ENCODE measurements at places on chromosomes 2 and 18.
A peak's percentile ranks its signal among the peaks of the same experiment; 100 is the strongest.

GRCh38 chr2:198807131-198807530 lies 650.6 kb downstream of the SATB2 start:
- DNase-seq: no peak

DNA sequence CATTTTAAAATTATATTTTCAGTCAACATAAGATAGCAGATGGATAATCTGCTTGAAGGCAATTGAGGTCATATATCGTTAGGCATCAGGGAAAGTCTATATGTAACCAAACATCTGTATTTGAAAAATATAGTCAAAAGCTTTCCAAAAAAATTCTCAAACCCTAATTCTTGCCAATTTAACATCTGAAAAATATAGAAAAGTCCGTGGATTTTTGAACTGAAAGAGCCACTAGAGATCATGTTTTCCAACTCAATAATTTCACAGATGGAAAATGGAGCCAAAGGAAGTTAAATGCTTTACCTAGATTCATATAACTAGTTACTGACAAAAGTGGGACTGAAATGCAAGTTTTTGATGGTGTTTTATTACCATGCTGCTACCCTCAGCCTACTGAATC lies 185.1 kb upstream of the ZNF804A start:
- DNase-seq: no peak

GRCh38 chr2:241859436-241860183 lies 916 bp upstream of the PDCD1 start:
- no peak for DNase-seq

DNA sequence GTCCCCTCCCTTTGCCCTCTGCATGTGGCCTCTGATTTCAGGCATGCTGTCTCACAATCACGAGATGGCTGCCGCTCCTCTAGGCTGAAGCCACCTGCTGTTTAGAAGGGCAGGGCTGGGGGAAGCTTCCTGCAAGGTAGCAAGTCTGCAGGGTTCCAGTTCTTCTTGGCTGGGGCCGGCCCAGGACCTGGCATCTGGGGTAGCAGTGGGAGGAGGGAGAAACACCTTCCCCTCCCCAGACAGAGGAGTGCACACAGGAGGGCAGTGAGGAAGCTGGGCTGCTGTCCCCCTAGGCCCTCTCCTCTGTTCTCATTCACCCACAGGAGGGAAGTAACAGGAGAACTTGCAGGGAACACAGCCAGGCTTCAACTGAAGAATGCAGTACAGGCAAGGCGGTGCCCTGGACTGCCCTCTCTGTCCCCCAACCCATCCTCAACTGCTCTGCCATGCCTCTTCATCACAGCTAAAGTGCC lies 345.9 kb upstream of the HS6ST1 start:
- DNase-seq: no peak

- DNase-seq: no peak
These were observed 154.7 kb upstream of the TNP1 start for GRCh38 chr2:217014328-217015105.

- DNase-seq: no peak
These were observed 12.5 kb upstream of the DAPL1 start for GRCh38 chr2:158782616-158783015.

- DNase-seq: no peak
These were observed 191.8 kb downstream of the IKZF2 start for GRCh38 chr2:212959471-212960117.

DNA sequence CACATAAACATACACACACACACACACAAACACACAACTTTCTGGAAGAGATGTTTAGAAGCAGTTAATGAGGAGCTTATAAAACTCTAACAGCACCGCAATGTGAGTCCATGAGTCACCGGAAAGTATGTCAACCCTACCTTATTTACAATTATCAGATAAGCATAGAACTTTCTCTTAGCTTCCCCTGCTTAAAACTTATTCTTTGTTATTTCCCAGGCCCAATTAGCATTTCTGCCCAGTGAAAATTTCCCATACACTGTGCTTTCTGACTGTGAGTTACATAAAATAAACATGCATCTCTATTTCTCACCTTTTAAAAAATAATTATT lies 737.6 kb downstream of the LRP1B start:
- DNase-seq: peak; percentile 7

DNA sequence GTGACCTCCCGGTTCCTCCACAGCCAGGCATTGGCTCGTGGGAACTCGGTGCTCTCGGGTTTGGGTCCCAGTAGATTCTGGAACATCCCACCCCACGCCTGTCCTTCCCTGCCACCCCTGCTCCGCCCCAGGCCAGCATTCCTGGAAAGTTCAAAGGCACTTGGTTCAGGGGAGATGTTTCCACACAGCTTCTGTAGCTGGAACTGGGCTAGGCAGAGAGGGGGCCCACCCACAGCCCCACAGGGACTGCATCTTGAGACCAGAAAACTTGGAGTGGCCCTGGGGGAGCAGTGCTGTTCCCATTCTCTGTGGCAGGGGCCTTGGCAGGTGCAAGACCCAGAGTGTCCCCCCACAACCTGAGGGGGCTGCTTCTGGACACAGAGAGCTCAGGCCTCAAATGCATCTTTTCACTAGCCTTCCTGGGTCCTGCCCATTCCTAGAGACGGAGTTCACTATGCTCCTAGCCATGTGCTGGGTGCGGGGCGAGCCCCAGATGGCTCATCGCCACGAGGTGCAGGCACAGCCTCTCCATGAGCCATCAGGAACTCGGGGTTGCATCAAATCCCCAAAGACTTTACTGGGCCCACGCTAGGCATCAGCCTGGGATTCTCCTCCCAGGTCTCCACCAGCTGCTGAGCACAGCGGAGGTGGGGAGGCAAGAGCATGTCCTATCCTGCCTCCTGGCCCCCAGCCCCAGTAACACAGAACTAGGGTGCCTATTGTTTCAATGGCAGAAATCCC lies 68.7 kb downstream of the ZFP36L2 start:
- DNase-seq: no peak

DNA sequence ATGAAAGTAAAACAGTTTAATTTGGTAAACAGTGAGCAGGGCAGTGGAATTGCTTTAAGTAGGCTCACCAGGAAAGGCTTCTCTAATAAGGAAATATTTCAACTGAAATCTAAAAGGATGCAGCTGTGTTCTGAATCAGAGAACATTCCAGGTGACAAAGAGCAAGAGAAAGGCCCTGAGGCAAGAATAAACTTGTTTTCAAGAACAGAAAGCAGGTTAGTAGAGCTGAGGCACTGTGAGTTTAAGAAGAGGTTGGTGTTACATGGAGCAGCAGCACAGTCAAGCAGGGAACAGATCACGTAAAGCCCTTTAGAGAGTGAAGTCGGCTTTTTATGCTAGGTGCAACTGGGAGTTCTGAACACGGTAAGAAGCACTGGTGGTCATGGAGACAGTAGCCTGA lies 57.0 kb upstream of the SCN1A start:
- no peak for DNase-seq

DNA sequence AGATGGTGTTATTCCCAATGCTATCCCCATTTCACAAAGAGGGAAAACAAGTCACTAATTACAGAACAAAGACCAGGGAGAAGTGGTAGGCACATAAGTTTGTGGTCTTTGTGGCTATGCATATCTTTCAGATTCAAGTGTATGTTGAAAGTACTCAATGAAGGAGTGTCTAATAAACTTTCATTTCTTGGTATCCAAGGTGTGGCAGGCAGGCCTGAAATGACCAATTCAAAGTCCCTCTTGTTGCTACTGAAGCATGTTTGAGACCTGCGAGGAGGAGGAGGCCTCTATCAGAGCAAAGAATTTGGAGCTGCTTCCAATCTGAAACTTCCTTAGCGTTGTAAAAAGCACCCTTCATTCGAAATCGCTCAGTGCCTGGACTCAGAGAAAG lies 60.9 kb upstream of the KLF7 start:
- no peak for DNase-seq

DNA sequence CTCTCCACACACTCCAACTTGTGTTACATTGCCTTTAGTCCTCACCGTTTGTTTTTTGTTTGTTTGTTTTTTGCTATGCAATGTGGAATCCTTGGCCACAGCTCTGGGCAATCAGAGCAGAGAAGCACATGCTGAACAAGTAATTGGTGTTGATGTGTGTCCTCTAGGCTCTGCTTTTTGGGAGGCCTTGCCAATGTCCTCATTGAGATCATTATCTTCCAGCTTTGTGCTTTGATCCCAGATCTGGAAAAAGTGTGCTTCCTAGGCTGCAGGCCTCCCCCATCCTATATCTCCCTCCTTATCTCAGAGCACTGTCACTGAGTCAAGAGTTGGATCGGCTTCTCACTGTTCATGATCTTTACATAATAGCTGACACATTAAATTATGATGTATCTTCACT lies 25.9 kb downstream of the OSR1 start:
- no peak for DNase-seq

DNA sequence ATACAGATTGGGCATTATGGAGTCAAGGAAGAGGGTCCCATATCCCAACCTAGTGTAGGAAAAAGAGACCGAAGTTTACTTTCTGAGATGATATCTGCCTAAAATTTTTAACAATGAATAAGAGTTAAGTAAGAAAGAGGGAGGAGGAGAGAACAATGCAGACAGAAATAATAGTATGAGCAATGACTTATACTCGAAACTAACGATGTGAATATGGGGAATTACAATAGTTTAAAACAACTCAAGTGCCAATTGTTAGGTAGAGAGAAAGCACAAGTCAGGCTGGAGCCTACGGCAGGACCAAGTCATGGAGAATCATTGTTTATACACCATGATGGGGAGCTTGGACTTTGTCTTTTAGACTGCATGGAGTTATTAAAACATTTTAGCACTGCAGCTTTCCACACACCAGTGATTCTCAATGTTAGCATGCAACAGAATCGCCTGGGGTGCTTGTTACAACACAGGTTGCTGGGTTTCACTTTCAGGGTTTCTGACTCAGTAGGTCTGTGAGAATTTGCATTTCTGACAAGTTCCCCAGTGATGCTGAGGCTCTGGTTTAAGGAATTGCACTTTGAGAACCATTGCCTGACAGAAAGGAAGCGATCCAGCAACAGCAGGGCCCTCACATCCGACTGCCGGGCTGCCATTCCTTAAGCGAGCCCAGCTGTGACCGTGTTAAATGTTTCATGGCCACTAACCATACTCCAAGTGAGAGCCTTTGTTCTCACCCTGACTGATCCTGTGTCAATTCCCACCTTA lies 511.2 kb downstream of the DCDC2C start:
- no peak for DNase-seq

DNA sequence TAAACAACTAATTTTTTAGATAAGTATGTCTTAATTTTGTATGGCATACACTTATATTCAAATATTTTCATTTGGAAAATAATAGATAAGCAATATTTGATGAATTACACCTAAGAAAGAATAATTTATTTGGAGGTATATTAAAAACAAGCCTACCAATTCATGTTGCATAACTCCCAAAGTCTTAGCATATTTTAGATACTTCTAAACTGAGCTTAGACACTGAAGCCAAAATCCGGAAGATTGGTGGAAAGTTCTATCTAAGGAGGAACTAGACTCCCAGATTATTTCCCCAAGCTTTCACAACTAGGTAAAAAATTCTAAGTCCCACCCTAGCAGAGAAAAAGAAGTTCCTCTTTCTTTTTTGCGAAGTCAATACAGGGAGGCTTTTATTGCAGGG lies 221.0 kb upstream of the MMADHC start:
- DNase-seq: no peak

DNA sequence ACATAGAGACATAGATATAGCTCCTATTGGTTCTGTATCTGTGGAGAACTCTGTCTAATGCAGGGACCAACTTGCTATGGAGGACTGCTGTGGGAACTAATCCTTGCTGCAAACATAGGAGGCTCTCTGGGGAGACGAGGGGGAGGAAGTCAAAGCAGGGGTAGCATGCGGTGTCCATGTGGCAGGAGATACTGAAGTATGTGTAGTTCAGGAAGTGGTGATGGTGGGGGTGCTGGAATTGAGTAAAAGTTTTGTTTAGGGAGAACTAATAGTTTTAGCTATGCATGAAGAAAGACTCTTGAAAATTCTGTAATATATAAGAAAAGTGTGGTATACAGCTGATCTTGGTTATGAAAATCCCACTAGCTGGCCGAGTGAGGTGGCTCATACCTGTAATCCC lies 62.0 kb downstream of the ANKRD44 start:
- no peak for DNase-seq

- no peak for DNase-seq
These were observed 999 bp downstream of the INSIG2 start for GRCh38 chr2:118089139-118089800.

GRCh38 chr2:128466376-128466775 lies 147.7 kb upstream of the HS6ST1 start:
- no peak for DNase-seq

DNA sequence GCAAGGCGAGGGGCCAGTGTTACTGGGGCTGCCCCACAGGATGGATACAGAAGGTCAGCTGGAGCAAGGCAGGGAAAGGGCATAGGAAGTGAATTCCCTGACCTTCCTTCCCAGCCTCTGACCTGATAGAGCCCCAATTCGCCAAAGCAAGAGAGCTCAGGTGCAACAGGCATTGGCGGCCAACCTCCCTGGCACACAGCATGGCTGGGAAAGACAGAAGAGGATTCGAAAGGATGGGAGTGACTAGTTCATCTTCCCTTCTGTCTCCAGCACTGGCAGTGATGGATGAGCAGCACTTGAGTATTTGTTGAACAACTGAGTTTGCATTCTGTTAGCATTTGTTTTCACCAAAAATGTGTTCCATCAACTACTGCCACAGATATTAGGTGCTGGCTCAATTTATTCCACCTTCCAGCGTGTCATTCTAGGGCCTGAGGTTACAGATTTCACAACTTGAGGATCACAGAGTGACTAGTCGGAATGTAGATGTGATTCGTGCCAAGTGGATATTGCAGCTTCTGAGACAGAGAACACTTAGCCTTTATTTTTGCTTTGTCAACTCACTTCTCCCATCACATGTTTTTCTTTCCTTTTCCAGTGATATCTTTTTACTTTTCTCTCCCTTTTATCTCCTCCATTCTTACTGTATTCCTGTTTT lies 6.2 kb downstream of the COPS8 start:
- DNase-seq: no peak

GRCh38 chr2:136025057-136025973 lies 39.9 kb upstream of the DARS1 start:
- no peak for DNase-seq

- DNase-seq: no peak
These were observed 356.0 kb upstream of the TNP1 start for GRCh38 chr2:217215877-217216276.

DNA sequence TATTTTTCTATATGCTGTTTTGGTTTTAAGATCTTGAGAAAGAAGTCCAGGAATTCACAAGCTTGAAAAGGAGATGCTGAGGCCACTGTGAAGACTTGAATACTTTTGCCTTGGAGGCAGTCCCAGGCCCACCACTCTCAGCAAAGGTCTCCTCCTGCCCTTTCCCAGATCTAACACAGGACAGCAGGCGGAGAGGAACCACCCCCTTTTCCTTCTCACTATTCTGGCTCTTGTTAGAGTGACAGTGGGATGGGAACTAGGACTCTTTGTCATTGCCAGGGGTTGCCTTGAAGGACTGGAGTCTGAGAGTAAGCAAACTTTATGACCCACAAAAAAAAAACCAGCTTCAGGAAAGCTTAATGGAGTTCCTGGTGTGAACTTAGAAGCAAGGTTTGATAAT lies 54.7 kb downstream of the E2F6 start:
- DNase-seq: no peak

DNA sequence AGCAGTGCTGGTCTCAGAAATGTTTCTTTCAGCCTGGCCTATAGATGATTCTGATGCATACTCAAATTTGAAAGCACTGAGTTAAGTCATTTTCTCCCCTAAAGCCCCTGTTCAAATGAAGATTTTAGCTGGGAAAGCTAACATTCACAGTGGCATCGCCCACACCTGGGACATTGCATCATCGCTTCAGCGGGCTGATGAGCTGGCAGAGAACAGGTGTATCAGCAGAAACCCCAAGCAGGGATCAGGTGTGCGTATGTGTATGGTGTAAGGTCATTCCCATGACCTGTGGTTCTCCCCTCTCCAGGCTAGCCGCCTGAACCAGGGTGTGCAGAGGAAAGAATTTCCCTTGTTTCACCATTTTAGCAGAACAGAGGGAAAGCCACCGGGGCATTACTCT lies 56.3 kb downstream of the EPAS1 start:
- no peak for DNase-seq

Data from amniotic stem cell (primary cell).